ENCODE measurements at places on chromosomes 16 and 17.

GRCh38 chr17:80927791-80928216, 63.8 kb upstream of the CHMP6 start:
- no peak for DNase-seq

DNA sequence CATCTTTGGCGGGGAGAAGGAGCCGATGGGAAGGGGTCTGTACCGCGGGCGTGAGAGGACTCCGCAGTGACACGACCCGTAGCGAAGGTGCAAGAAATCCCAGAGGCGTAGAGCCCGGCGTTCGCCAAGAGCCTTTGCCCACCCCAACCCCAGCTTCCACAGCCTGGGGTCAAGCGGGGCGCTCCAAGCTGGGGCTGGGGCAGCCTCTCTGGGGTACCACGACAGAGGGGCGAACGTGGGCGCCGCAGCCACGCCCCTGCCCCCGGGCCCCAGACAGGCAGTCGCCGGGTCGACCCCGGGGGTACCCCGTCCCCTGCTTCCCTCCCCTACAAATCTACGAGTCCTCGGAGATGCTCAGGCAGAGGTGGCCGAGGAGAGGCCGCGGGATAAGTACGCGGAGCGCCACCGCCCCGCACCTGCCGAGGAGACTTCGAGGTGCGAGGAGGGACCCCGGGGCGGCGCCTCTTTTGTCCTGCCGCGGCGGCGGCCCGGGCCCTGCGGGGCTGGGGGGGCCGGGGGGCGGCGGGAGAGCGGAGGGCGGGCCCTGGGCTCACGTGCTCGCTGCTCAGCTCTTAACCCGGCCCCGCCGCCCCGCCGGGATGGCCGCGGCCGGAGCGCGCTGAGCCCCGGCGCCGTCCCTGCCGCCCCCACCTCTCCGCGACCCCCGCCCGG, at the start of gene ADAM11:
Gene ADAM11 (plus strand): TSS at position 575 of the 672 bp plus-strand sequence. CDS start 212 bp downstream, outside the sequence.
- no peak for DNase-seq

- no peak for DNase-seq
These were observed 26.9 kb upstream of the TIMP2 start for GRCh38 chr17:78951967-78952551.

DNA sequence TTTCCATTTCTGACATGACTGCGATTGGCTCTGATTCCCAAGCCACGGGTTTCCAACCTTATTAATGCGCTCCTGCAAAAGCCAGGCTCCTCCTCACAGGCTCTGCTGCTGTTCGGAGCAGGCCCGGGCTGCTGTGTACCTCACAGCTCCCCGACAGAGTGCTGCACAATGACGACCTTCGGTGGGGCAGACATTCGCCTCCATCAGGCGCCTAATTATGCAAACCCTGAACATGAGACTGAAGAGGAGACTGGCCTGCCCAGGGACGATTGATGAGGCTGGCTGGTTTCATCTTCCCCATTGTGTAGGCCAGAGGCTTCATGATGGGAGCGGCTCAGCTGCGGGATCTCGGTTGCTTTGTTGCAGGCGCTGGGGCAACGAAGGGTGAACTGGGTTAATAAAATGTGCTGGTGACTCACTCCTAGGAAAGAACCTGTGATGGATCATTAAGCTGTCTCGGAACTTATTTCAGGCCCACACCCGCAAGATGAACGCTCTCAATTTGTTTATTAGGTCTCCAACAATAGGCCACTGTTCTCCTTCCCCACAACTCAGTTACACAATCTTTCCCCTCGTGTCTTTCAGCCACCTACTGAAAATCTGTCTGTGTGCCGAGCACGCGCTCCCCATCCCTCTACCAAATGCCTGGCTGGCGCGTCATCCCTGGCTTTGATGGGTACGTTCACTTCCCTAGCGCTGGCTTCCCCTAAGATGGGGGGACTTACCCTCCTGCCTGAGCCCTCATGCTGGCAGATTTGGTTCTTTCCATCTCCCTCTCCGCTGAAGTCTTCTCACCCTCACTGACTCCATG, 27.2 kb upstream of the TOB1 start:
- peak; percentile 35 for DNase-seq

DNA sequence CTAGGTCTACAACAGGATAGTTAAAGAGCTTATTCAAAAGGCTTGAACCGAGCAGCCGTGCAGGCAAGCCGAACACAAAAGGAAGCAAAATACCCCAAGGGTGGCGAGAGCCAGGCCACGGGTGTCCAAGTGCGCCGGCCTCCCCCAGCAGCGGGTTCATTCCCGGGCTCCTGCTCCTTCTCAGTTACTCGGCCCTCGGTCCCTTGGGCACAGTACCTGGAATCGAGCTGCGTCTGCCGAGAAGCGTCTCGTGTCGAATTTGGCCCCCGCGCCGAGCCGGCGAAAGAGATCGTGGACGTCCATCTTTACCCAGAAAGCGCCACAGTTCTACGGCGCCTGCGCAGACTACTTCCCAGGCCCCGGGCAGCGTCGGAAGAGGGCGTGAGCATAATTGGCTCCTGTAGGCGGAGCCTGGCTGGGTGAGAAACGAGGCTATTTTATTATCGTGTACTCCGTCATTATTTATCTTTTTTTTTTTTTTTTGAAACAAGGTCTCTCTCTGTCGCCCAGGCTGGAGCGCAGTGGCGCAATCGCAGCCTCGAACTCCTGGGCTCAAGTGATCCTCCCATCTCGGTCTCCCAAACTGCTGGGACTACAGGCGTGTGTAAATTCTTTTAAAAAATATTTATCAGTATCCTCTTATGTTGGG, at the start of gene DDX52:
Gene DDX52 (minus strand): TSS at position 329 of the 649 bp plus-strand sequence. CDS start 26 bp downstream, at position 303.
- peak; percentile 96 for DNase-seq

GRCh38 chr16:31452631-31453106, 6.6 kb upstream of the ARMC5 start:
- DNase-seq, result no peak

- no peak for DNase-seq
These were observed 56.1 kb upstream of the CHMP6 start for GRCh38 chr17:80935526-80935925.

DNA sequence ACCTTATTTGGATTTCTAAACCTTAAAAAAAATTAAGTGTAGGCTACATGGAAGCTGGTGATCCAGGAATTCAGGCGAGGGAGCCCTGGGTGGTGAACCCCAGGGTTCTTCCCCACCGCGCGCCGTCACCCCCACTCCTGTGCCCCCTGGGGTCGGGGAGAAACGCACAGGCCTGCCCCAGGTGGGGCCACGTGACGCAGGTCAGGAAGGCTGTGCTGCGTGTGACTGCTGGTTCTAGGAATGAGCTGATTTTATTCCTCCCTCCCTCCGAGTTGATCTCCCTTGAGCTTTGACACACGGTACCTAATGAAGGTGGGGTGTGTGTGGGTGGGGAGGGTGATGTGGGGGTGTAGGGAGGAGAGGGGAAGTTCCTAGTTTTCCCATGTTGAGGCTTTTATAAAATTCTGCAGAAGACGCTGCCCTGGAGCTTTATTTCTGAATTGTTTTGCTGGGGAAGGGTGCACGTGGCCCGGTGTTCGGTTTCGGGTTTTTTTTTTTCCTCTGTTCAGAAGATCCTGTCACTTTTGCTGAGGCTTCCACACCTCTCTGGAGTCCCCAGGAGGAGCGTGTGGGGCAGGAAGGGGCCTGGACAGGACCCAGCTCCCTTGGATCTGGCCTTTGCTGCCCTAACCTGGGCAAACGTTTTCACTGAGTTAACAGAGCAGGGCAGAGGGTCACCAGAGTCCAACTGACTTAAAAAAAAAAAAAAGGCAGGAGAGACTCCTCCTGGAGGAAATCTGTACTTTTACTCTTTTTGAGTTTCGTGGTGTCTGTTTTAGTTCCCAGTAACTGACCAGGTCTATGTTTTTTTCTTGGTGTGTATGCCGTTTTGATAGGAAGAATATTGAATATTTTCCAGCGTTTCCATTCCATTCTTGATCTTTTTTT, 55.8 kb upstream of the GSE1 start:
- DNase-seq, result no peak

GRCh38 chr16:19595043-19595767, 39.7 kb downstream of the VPS35L start:
- peak; percentile 48 for DNase-seq

- DNase-seq, result no peak
These were observed 11.3 kb downstream of the RFFL start for GRCh38 chr17:35052241-35052610.

DNA sequence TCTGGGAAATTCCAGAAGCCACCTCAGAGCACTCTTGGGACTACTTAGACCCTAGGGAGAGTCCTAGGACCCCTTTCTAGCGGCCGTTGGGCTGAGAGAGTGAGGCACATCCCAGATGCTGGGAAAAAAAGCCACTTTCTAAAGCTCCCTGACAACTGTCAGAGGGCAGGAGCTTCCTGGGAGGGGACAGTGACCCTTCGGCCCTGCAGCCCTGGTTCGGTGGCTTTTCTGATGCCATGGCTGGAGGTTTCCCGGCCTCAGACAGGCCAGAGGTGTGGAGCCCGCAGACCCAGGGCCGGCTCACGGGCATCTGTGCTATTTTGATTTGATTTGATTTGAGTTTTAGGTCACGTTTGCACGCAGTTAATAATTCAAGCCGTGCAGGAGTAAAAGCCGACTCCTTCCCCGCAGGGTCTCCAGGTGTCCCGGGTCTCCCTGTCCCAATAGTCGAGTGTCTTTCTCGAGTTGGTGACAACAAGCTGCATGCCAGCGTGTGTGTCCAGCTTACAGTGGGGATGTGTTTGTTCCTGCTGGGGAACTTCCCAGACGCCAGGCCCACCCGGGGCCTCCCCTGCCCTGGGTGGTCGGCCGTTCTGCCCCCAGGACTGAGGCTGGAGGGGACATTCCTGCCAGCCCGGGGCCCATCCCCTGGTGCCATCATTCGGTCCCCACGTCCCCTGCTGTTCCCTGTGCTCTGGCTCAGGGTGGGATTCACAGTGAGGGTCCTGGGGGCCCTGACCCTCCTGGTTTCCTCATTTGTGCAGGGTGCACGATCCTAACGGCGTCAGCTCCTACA, 1.0 kb upstream of the CBFA2T3 start:
- no peak for DNase-seq

- DNase-seq, result no peak
These were observed 201.3 kb downstream of the XYLT1 start for GRCh38 chr16:17269439-17269838.

DNA sequence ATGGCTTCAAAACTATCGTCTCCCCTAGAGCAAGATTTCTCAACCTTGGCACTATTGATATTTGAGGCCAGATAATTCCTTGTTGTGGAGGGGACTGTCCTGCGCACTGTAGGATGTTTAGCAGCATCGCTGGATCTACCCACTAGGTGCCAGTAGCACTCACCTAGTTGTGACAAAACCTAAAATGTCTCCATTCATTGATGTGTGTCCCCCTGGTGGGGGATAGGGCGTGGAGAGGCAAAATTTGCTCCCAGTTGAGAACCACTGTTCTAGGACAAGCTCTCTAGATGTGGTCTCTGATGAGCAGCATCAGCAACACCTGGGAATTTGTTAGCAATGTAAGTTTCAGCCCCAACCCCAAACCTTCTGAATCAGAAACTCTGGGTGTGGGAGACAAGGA, 259.0 kb downstream of the XYLT1 start:
- DNase-seq, result no peak

DNA sequence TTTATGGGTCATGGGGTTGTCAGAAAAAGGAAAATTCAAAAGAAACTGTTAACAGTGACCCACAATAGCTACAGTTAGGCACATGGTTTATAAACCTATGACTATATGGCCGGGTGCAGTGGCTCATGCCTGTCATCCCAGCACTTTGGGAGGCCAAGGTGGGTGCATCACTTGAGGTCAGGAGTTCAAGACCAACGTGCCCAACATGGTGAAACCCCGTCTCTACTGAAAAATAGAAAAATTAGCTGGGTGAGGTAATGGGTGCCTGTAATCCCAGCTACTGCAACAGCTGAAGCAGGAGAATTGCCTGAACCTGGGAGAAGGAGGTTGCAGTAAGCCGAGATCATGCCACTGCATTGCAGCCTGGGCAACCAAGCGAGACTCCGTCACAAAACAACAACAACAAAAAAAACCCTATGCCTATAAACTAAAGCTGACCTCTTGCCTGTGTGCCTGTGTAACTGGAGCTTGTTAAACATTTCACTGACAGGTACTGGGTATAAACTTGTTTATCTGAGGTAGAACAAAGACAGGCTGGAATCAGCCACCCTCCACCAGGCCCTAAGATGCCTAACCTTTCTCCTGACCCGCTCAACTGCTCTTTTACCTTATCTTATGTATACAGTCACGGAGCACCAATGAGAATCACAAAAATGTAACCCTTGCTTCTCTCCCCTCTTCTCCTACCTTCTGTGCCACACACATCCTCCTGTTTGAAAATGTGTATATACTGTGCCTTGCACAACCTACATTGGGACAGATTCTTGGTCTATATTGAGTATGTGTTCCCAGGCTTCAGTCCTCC, 62.9 kb upstream of the ATF7IP2 start:
- no peak for DNase-seq

DNA sequence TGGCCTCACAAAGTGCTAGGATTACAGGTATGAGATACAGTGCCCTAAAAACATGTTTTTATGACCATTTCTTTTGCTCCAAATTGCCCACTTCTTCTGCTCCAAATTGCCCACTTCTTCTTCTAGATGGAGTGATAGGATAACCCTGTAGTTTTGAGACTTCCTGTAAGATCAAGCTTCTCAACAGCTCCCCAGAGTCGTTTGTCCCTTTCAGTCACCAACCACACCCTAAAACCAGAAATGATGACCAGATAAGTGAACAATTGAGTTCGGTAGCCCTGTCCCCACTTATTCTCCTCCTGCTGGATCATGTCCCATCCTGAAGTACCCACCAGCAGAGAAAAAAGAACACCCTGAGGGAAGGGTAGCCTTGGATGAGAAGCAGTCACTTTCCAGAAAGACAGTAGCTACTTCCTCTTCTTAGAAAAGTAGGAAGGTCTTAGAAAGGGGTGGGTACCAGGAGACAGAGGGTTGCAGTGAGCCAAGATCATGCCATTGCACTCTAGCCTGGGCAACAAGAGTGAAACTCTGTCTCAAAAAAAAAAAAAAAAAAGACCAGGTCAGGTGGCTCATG, 2.5 kb downstream of the ODAD4 start:
- no peak for DNase-seq

DNA sequence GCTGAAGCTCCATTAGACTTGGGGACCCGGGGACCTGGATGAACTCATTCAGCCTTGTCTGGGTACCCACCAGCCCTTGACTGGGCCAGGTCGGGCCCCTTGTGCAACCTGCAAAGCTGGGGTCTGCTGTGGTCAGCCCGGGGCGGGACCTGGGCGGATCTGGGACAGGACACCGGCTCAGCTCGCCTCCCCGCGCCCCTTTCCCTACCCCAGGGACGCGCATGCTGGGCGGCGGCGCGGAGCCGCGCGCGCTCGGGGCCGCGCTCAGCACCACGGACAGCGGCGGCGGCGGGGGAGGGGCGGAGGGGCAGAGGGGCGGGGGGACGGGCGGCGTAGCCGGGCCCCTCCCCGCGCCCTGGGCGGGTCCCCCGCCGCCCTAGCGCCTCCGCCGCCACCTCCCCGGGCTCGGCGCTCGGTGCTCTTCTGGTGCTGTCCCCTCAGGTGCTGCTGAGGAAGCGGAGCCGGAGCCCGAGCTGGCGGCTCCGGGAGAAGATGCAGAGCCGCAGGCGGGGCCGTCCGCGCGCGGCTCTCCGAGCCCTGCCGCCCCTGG, 7.4 kb downstream of the ACD start:
- no peak for DNase-seq
